Left renal cortex interstitium (tissue), 4 donors: ENCODE measurements at places on chromosomes 16 and 17. TPM values are rescaled to one million over a fixed set of nuclear protein-coding genes. Genes with fewer than 3 reads are reported as not detected.

GRCh38 chr16:63682844-63683243 is 1439.0 kb downstream of the CDH11 start:
- DNase-seq: no peak

The LGALS9B gene
- not detected for polyA plus RNA-seq

DNA sequence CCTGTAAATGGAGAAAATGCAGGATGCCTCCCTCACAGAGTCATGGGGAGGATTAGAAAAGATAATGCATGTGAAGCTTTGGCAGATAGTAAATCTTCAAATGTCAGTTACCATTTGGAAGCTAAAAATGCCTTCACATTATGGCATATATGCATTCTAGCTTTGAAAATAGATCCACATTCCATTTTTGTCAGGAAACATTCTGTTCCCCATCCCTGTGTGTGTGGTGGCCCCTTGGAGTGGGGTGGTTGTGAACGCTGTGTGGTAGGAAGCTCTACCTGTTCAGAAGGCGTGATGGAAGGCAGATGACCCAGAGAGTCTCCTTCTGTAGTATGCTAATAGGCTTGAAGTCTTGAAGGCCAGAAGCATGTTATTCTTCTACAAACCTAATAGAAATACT is 242.0 kb downstream of the HAPSTR1 start:
- DNase-seq: no peak

The CCL16 gene
- 0.18 TPM for polyA plus RNA-seq

The GNG13 gene
- 0.17 TPM for polyA plus RNA-seq

DNA sequence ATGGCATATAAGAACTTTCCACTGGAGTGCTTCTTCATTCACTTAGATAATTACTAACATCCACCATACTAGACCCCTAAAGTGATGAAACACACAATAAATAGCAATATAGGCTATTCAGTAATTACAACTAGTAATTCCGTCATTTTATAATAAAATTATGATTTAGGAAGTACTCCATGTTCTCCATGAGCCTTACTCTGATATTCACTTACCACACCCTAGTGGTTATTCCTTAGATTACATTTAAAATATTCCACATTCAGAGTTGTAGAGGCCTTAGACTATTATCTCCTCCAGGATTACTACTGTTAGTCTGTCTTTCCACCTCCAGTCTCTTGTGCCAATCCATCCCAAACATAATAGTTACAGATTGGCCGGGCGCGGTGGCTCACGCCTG is 62.4 kb downstream of the STH start:
- DNase-seq: no peak

DNA sequence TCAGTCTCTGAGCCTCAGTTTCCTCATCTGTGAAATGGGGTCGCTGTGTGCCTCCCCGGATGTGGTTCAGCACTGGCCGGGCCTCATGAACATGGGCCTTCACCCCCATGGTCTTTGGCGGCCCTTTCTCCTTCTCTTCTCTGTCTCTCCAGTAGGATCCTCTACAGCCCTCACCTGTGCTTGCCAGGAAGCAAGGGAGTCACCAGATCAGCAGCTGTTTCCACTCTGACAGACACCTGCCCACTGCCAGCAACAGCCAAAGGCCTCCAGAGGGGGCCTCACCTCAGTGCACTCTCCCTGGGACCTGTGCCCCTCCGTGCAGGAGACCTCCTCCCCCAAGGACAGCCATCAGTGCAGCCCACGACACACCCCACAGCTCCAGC is 89.4 kb downstream of the C16orf78 start:
- no peak for DNase-seq

- no peak for DNase-seq
Observed at GRCh38 chr16:56983211-56983751, 6.1 kb upstream of the NLRC5 start.

The ZDHHC7 gene
- polyA plus RNA-seq: 43.3 TPM

The CRHR1 gene
- 0.67 TPM for polyA plus RNA-seq

DNA sequence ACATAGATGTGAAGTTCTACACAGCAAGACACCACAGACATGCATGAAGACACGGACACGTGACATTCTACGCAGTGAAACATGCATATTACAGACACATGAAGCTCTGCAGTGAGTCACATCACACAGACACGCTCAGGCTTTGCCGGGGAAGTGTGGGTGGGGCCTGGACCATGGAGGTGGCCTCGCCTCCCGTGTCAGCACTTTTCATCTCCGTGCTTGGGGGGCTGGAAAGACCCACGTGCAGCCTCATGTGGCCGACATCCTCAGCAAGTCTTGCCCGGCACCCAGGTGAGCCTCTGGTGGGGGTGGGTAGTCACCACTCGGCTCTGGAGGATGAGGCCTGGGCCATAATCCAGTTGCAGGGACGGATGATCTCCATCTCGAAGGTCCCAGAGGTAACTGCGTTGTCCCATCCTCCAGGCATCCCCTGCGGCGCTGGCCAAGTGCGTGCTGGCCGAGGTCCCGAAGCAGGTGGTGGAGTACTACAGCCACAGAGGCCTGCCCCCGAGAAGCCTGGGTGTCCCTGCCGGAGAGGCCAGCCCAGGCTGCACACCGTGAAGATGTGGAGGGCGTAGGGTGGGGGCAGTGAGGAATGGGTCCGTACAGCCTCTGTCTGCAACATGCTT is 17.3 kb upstream of the DPEP1 start:
- no peak for DNase-seq

GRCh38 chr17:77215281-77215680 is 74.5 kb downstream of the SEC14L1 start:
- DNase-seq: no peak

GRCh38 chr17:60392845-60393702 is 1.1 kb upstream of the USP32 start:
- no peak for DNase-seq

DNA sequence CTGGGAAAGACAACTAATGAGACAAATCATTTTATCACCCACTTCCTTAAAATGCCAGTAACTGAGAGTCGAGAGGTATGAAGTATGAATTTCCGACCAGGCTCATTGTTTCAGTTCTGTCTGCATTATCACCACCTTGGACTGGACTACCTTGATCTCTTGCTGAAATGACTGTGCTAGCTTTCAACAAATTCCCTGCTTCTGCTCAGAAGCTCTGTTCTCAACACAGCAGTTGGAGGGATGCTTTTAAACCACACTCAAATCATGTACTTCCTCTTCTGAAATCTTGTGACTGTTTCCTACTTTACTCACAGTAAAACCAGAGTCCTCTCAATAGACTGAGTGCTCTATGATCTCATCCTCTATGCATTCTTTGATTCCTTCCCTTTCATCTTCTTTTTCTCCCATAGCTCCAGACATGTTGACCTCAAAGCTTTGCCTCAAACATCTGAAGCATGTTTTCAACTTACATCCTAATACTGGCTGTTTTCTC is 195.8 kb downstream of the KCNJ2 start:
- no peak for DNase-seq

- DNase-seq: no peak
Observed at GRCh38 chr16:85733839-85734170, 17.1 kb downstream of the C16orf74 start.

- no peak for DNase-seq
Observed at GRCh38 chr16:3662601-3663000, 8.1 kb downstream of the DNASE1 start.
